ENCODE measurements at places on chromosomes 11 and 22.

DNA sequence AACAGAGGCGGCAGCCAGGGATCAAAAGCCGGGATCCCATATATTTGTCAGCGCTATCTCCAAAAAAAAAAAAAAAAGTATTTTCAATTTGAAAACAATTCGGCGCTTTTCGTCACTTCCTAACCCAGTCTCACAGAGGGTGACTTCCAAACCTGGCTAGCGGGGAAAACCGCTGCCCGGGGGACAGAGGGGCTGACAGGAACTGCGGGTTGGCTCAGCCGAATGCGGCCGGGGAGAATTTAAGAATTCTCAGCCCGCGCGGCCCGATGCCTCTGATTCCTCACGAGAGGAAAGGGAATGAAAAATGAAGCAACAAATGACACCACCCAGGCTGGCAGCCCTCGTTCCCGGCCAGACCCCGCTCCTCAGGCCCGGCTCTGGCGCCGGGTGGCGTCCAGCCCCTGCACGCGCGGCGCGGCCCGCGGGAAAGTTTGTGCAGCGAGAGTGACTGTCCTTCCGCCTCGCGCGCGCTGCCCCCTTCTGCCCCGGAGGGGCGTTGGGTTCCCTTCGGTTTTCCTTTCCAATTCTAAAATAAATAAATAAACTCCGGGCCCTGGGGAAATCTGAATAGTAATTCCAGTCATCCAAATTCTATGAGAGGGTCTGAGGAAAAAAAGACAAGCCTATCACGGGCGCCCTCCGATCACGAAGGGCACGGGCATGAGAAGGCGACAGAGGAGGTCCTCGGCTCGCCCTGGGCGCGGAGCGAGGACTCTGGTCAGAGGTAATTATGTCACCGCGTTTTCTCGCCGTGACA, 4.8 kb upstream of the PAX6 start:
- no peak for DNase-seq

GRCh38 chr11:126604461-126604860, 249.0 kb downstream of the ST3GAL4 start:
- no peak for DNase-seq

- no peak for DNase-seq
Observed at GRCh38 chr11:134589129-134589528, 177.1 kb upstream of the B3GAT1 start.

GRCh38 chr11:69490516-69490915, 9.1 kb downstream of the LINC01488 start:
- DNase-seq = no peak

DNA sequence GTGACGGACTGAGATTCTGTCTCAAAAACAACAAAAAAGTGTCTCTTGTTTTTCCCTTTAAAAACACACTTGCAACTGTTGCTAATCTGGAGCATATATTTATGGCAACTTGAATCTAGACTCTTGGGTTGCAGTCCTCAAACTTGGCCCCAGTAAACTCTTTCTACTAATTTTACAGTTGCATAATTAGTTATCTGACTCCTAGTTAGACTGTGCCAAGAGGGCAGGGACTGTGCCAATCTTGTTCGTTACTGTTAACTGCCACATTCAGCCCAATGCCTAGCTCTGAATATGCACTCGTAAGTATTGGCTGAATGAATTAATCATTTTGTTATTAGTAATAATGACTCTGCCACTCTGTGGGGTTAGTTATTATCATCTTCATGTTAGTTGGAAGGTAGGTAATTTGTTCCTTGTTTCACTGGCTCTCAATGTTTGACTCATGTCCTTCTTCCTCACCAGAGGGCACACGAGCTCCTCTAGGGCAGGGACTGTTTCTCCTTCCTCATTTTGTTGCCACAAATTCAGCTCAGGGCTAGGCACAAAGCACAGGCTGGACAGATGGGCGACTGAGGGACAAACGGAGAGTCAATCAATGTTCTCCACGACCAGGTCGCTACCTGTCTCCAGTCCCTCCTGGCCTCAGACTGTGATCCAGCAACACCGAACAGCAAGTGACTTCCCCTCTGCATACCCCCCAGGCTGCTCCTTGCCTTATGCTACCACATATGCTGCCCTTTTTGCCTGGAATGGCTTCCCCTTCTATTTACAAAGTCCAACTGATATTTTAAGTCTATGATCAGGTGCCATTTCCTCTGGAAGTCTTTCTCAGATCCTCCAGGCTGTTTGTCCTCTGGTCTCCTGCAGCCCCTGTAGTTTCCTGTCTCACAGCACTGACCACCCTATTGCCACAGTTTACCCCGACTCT, 9.0 kb downstream of the CLPB start:
- DNase-seq = no peak

DNA sequence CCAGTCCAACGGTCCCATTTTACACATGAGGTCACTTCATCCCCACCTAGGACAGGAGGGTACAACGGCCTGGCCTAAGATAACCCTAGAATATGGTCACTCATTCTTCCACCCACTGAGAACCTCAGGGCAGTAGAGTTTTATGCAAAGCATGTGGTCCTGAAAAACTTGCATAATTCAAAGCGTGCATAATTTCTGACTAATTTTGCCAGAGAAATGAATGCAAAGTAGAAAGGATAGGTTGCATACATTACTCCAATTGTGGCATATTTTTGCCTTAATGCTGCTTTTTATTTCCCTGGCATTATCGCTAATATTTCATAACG, 32.5 kb upstream of the SLC35C1 start:
- DNase-seq = no peak

DNA sequence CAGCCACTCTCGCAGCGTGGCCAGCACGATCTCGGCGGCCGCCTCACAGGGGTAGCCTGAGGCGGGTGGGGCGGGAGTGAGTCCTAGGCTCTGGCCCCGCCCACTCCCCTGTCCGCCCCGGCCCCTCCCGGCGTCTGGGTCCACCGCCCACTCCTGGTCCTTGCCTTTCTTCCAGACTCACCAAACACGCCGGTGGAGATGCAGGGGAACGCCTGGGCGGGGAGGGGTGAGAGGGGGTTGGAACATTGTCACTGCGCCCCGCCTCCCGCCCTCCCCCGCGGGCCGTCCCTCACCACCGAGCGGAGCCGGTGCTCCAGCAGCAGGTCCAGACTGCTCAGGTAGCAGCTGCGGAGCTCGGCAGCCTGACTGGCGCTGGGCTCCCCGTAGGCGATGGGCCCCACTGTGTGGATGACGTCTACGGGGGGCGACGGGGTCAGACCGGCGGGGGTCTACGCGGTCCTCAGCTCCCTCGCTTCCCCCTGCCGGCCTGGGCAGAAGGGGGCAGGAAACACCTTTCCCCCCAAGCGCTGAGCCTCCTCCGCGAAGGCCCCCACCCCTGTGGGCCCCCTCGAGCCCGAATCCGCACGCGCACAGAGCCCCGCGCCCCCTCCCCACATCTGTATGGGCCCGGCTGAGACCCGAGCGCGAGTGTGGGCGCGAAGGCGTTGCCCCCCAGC, 13.2 kb downstream of the OTUB1 start:
- DNase-seq = peak; percentile 56

DNA sequence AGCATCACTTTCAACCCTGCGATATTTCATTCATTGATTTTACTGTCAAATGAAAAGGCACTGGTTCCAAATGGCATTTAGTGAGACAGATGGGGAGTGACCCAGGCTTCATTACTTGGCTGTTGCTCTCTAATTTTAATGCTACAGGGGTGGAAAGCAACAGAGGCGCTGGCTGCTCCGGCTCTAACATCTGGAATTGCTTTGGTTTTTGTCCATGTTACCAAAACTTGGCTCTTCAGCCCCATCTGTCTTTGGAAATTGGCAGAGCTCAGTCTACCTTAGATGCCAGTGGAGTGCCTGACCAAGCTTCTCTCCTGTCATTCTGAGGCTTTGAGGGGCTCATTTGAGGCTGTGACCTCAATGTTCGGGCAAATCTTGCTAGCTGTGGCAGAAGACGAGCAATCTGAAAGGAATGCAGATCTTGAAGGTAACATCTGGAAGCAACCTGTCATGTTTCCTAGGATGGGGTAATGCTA, 409.5 kb upstream of the SYN3 start:
- DNase-seq = no peak

GRCh38 chr11:123797114-123797513, 9.0 kb downstream of the OR6M1 start:
- DNase-seq = no peak

DNA sequence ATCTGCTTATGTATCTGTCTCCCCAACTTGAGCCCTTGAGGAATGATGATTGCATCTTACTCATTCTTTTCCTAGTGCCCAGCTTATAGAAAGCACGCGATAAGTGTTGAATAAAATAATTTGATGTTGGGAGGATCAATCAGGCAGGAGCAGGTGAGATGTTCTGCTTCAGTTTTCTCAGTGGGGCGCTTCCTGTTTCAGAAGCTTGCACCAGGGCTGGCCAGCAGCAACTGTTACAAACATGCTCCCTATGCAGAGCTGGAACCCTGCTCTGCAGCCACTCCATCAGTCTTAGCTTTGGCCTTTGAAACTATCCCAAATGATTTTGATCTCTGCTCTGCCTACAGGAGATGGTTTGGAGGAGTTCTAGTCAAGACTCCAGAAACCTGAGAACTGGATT, 3.9 kb downstream of the ENDOD1 start:
- no peak for DNase-seq

GRCh38 chr11:130545449-130546072, 97.1 kb downstream of the ADAMTS15 start:
- DNase-seq = no peak

- no peak for DNase-seq
Observed at GRCh38 chr11:78560153-78560552, 14.5 kb downstream of the NARS2 start.

- no peak for DNase-seq
Observed at GRCh38 chr22:17243524-17243923, 24.3 kb upstream of the ADA2 start.

DNA sequence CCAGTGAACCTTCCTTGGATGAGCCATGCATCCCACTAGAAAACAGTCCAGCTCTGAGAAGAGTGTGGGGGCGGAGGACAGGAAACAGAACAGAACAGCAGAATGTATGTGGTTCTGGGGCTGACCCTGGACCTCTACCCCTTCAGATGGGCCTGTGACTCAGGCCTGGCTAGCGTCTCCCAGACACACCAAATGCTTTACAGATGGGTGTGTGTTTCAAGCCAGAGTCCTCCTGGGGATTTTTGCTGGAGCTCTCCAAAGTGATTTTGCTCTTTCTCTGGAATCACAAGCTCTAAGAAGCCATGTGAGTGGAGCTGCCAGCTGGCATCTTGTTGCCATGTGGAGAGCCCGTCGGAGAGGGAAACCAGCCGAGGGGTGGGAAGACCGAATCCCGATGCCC, 13.2 kb upstream of the C1QTNF4 start:
- DNase-seq = no peak

- DNase-seq = no peak
Observed at GRCh38 chr11:57397394-57397990, 7.0 kb upstream of the PRG2 start.

DNA sequence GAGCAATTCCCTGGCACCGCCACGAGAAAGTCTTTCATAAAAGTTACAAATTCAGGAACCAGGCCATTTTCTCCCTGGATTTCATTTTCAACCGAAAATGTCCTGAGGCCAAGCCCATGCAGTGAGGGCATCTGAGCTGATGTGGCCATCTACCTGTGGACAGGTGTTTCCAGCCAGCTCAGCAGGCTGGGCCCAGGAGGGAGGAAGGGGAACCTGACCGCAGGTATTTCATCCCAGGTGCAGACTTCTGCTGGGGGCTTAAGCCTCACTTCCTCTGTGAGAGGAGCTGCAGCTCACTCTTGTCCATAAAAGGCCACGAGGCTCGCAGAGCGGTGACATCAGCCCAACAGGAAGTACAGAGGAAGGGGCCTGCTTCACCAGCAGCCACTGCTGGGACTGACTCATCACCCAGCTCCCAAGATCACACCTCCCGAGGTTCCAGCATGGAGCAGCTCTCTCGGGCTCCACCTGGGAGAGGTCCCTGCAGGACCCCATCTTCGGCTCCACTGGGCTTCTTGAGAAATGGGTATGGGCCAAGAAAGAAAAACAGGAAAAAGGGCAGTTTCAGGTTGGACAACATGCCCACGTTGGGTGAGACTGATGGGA, 56.4 kb downstream of the MYH9 start:
- peak; percentile 63 for DNase-seq

- no peak for DNase-seq
Observed at GRCh38 chr11:46611526-46612304, 5.3 kb downstream of the HARBI1 start.

- no peak for DNase-seq
Observed at GRCh38 chr11:44711113-44711786, 15.5 kb upstream of the TSPAN18 start.

GRCh38 chr22:24926428-24926725, 20.1 kb downstream of the LHFPL7 start:
- no peak for DNase-seq

- no peak for DNase-seq
Observed at GRCh38 chr11:9144828-9145227, 53.4 kb upstream of the SCUBE2 start.

- no peak for DNase-seq
Observed at GRCh38 chr11:114083391-114084252, 24.1 kb downstream of the ZBTB16 start.

- DNase-seq = no peak
Observed at GRCh38 chr11:68354148-68354872, 41.9 kb downstream of the LRP5 start.

GRCh38 chr11:105054723-105055493, 9.8 kb upstream of the CARD16 start:
- no peak for DNase-seq

DNA sequence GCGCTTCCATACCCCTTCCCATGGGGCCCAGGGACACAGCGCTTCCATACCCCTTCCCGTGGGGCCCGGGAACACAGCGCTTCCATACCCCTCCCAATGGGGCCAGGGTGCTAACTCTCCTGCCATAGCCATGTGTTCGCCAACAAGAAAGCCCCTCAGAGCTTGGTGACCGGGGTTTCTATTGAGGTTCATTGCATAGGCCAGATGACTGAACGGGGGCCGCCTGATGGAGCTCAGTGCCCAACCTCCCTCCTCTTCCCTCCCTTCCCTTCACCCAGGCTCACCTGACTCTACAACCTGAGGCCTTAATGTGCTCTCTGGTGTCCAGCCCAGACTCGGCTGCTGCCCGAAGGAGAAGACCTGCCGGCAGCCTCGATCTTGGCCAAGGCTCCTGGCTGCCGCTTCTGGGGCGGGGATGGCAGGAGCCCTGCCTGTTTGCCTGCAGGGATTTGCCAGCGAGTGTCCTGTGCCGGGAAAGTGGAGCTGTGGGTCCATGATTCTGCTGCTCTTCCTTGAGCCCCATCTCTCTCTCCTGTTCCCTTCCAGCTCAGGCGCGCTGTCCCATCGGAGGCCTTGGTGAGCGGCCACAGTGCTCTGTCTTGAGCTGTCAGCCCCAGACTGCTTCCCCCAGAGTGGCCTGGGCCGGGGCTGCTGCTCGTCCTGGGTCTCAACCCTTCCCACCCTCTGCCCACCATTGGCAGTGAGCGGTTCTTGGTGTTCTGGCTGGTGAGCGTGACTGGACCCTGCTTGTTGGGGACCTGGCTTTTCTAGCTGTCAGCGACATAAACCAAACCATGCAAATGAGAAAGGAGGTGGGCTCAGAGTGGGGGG, 267.0 kb downstream of the TBC1D22A start:
- DNase-seq = no peak

GRCh38 chr22:17990147-17990546, 34.2 kb downstream of the MICAL3 start:
- DNase-seq = no peak

GRCh38 chr11:120974965-120975364, 48.9 kb upstream of the TBCEL start:
- DNase-seq = no peak
